ENCODE measurements at places on chromosomes 12 and 14. TPM values are rescaled to one million over a fixed set of nuclear protein-coding genes. Genes with fewer than 3 reads are reported as not detected.

SLC2A13 gene
- total RNA-seq: 19.2 TPM

ARHGDIB gene
- total RNA-seq: 40.8 TPM

TSPAN8 gene
- total RNA-seq: 1,318 TPM

RPL10L gene
- 2.5 TPM for total RNA-seq

MBD6 gene
- 95.4 TPM for total RNA-seq

RAD51AP1 gene
- 6.6 TPM for total RNA-seq

RFX4 gene
- total RNA-seq: not detected

FOXN4 gene
- not detected for total RNA-seq
